GM19239 (cell line): ENCODE measurements at places on chromosomes 3 and 15.

- DNase-seq = no peak
Measured at GRCh38 chr15:80550219-80550907, 144.7 kb upstream of the ABHD17C start.

GRCh38 chr3:132788301-132788671, 66.1 kb upstream of the NPHP3 start:
- no peak for DNase-seq

GRCh38 chr3:28569357-28569756, 220.7 kb upstream of the AZI2 start:
- DNase-seq = no peak

- no peak for DNase-seq
Measured at GRCh38 chr15:37134699-37135131, 34.4 kb upstream of the MEIS2 start.

- no peak for DNase-seq
Measured at GRCh38 chr3:11145888-11146287, 8.4 kb upstream of the HRH1 start.

DNA sequence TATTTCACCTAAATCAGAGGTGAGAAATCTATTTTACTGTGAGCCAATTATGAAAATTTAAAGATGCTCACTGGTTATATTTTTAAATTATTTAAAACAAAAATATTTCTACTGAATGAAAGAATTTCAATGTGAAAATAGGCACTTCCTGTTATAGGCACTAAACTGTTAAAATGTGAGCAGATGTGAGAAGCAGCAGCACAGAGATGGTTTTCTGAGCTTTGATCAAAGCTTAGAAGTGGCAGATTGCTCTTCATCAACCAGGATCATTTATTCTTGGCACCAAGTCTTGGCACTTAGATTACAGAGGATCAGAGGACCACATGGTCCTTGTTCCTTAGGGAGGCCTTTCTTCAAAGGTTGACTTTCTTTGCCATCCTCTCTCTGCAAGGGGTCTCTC, 18.0 kb upstream of the TSC22D2 start:
- no peak for DNase-seq

DNA sequence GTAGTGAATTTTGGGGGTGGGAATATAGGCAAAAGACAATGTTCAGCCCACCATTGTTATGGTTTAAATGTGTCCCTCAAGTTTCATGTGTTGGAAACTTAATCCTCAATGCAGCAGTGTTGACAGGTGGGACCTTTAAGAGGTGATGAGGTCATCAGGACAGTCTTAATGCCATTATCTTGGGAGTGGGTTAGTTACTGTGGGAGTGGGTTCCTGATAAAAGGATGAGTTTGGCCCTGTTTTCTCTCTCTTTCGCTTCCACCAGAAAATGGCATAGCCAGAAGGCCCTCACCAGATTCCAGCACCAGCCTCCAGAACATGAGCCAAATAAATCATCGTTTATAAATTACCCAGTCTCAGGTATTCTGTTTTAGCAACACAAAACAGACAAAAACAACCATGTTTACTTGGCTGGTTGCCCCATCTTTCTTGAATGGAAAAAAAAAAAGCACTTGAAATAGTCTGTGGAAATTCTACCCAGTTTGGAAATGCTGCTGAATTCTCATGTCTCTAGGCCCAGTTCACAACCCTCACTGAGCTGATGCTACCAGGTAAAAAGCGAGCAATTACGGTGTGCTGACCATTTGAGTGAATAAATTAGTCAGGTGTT, 31.0 kb upstream of the MFSD1 start:
- no peak for DNase-seq

- DNase-seq = no peak
Measured at GRCh38 chr15:73924171-73924921, 1.9 kb upstream of the LOXL1 start.

DNA sequence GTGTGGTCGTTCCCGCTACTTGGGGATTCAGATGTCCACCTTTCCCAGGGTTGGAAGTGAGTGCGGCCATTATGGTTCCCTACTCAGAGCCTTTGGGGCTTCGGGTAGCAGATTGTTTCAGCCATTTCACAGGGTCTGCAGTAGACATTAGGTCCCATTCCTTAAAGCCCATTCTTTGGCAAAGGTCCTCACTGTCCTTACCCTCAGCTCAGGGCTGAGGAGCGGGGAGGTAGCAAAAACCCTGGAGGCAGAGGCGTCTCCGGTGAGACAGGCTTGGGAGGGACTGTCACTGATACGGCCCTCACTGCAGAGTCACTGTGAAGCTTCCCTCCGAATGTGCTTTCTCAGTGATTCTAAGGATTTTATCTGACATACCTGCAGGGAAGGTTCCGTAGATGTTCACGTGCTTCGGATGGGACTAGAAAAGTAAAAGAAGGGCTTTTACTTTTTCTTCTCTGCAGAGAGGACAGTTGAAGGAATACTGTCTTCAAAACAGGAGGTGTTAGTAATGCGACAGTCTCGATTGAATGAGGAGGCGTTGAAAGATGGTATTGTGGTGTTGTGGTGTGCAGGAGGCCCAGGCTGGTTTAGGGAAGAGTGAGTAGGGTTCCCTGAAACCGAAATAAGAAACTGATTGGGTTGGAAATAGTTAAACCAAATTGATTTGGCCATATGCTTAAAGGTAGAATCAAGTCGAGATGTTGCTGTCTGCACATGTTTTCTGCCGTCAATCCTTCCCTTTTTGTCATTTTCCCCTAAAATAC, 630 bp downstream of the ATP6V1A start:
- DNase-seq = no peak

- no peak for DNase-seq
Measured at GRCh38 chr3:71577011-71577410, 6.5 kb downstream of the FOXP1 start.

DNA sequence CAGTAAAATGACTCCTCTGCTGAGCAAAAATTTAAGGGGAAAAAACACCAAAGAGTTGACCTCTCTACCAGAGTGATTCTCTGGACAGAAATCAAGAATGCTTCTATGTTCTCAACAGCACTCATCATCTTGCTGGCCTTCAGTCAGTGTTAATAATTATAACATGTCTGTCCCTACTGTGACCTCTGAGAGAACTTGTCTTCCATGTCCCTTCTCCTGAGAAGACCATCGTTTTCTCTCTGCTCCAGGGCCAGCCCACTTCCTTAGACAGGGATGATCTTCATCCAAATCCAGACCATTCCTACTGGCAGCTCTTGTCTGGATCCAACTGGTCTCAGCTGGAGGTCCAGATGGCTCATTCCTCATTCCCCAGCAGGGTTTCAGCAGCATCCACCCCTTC, 139.0 kb upstream of the NECTIN3 start:
- DNase-seq = no peak

DNA sequence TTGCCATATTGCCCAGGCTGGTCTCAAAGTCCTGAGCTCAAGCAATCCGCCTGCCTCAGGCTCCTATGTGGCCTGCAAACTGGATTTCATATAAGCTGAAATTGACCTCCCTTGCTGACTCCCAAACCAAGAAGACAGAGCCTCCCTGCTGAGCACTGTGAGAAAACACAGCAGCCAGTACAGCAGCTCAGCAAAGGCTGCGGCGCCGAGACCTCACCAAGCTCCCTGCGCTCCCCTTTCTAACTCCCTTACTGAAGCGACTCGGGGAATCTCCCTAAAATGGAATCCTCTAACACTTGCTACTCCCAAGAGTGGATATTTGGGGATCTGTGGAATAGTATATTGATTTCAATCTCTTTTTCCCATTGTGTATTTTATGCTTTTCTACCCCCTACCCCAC, 34.6 kb downstream of the MUC20 start:
- no peak for DNase-seq

GRCh38 chr3:123552095-123552714, 32.6 kb downstream of the HACD2 start:
- DNase-seq = no peak

DNA sequence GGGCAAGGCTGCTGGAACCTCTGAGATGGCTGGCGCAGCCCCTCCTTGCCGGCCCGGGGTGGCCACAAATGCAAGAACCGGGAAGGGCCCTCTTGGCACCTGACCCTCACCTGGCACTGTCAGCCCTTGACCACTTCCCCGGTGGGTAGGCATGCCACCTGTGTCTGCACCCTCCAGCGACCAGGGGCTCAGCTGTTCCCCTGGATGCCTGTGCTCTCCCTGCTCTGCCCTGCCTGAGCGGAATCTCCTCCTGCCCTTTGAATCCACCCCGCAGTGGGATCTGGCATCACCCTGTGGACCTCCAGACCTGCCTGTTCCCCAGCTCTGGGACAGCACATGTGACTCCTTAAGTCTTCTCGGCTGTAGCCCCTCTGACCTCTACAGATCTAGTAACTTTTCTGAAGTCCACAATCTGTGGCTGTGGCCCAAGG, 26.1 kb upstream of the FGD5 start:
- no peak for DNase-seq
